Eye (tissue), 1 donor: ENCODE measurements at places on chromosomes 3 and 15.

DNA sequence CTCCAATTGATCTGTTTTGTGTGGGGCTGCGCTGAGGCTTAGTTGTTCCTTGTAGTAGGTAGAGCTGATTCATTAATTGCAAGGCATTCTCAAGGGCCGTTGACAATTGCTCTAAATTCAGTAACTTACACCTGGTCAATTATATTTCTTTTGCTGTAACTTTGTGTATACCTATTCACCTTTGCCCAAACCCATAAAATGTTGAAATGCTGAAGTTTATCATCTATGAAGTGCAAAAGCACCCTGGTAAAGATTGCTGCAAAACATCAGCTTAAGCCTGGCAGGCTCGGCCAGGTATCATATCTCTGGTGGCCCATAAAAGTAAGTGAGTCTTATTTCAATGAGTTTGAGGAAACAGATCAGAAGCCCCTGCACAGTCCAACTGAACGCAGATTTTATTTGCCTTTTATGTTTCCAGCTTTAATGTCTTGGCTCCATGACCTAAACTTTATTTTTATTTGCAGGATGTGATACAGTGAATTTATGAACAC, 203.6 kb upstream of the SLCO3A1 start:
- DNase-seq, result no peak

DNA sequence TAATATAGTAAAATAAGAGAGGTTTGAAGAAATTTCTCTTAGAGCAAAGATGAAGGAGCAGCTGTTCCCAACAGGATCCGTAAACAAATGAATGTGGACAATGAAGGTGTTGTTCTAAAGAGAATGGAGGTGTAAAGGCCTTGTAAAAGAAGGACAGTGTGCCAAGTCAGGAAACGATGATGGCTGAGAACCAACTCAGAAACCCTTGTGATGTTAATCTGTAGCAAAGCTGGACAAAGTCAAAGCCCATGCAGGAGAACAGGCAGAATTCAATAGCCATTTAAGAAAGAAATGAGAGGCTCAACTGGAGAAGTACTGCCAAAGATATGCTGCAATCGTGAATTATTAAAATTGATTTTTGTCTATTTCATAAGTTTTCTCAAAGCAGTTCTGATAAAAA, 192.2 kb downstream of the MBNL1 start:
- no peak for DNase-seq

DNA sequence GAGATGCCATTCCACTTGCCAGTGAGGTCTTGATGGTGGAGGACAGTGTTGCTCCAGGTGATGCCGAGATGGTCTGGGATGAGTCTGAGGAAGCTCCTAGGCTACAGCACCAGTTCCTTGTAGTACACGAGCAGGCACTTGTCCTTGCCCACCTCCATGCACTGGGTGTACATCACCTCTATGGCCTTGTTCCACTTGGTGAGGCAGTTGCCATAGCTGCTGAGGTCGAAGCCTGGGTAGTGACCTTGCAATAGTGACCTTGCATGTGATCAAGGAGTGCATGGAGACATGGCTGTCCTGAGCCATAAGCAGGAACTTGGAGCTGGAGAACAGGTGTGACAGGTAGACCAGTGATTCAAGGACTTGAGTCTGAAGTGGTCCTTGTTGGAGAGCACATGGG, 47.6 kb downstream of the CDIN1 start:
- no peak for DNase-seq

GRCh38 chr15:96304839-96305238, 25.7 kb upstream of the NR2F2 start:
- DNase-seq, result no peak

- DNase-seq, result no peak
Observed at GRCh38 chr15:32743411-32744140, 25.8 kb downstream of the GREM1 start.
